Fibroblast of villous mesenchyme (primary cell): ENCODE measurements at places on chromosomes 1 and 21.
A peak's percentile ranks its signal among the peaks of the same experiment; 100 is the strongest.

DNA sequence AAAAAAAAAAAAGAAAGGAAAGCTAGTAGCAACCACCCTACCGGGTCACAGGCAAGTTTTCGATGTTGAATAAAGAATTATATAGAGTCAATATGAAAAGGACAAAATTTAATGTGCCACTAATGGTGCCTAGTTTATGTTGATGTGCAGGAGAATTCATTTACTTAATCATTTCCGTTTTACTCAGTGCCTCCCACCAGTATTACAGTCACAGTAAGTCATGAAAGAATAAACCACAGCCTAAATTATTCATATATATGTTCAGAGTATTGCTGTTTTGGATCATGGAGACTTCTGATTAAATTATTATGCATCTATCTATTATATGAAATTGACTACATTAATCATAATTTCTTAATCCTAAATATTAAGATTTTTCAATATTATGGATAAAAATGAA, 35.3 kb downstream of the FNBP1L start:
- no peak for DNase-seq

- DNase-seq, result no peak
Observed at GRCh38 chr1:224783006-224783651, 146.3 kb upstream of the DNAH14 start.

DNA sequence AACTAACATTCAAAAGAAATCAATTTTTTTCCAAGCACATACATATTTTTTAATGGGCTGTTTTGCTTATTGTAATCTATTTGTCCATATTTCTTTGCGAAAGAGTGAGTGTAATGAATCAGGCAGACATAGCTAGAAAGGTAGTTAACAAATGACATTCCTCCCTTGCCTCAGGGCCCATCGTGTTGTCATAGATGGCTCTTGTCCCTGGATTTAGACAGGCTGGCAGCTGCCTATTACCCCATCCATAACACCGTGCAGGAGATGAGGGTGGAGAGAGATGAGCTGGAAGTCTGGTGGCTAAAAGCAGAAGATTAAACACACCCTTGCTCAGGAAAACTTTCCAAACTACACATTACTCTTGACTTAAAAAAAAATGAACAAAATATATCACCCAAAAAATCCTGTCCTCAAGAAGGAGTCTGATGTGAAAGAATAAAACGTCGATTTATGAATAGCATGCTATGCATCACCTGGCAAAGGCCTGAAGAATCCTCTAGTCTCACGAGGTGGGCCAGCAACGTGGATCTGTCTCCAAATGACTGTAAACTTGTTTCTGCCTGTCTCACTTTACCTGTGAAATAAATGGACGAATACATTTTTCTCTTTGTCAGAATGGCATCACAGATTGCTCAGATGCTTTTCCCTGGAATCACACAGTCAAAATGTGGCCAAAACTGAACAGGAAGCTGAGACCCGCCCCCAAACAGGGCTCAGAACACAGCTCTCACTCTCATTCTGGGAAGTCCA, 55.7 kb downstream of the C21orf91 start:
- DNase-seq, result no peak

- DNase-seq, result peak; percentile 27
Observed at GRCh38 chr1:222798116-222798515, 16.7 kb upstream of the DISP1 start.

DNA sequence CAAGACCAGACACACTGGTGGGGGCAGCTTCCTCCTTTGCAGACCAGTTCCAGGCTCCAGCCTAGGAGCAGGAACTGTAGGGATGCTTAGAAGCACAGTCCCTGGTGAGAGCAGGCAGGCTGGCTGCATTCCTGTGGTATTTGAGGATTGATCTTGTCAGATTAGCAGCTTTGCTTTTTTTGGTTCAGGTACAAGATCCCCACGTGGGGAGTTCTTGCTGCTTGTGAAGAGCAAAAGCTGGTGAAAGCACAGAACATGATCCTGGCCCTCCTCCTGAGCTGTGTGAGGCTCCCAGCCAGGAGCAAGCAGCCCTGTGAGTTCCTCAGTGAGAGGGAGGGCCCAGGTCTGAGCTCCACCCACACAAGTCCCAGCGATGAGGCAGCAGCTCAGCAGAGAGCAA, 75.3 kb upstream of the ARTN start:
- peak; percentile 93 for DNase-seq

GRCh38 chr1:23475641-23476040, 8.3 kb downstream of the ASAP3 start:
- DNase-seq, result no peak

DNA sequence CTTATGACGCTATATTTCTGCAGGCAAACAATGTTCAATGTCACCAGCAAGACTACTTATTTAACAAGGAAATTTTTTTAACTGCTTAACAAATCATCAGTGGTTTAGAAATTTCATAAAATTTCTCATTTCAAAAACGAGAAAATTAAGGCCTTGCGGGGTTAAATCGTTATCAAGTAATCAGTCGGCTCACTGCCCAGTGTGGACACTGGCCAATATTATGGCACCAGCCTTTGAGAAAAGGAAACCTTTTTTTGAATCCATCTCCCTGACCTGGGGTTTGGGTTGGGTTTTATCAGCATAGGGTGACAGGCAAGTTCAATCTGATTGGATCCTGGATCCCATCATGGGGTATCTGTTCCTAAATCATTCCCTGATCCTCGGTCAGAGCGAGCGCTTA, 461.2 kb downstream of the SETD4 start:
- no peak for DNase-seq

GRCh38 chr1:60035921-60036320, 37.6 kb downstream of the C1orf87 start:
- DNase-seq, result no peak

- no peak for DNase-seq
Observed at GRCh38 chr1:231534703-231535159, 6.3 kb downstream of the TSNAX start.

- no peak for DNase-seq
Observed at GRCh38 chr1:55061000-55061705, 21.8 kb downstream of the PCSK9 start.

DNA sequence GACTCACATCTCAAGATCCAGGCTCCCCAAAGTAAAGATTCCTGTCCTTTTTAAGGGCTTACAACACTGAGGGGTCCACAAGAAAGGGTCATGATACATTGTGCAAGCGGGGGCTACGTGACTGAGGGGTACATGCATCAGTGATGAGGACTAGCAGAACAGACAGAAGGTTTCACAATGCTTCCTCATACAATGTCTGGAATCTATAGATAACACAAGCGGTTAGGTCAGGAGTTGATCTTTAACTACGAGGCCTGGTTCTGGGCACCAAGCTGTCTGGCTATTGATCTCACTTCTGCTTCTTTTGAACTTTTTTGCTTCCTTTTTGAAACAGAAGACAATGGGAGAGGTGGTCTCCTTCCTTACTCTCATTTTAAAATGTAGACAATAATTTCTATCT, 718.6 kb downstream of the AMY1C start:
- DNase-seq, result no peak

GRCh38 chr1:174189428-174190062, 30.2 kb downstream of the RABGAP1L start:
- no peak for DNase-seq

- no peak for DNase-seq
Observed at GRCh38 chr1:177092001-177092400, 72.5 kb downstream of the ASTN1 start.

GRCh38 chr1:21296509-21297354, 6.5 kb upstream of the ECE1 start:
- DNase-seq, result no peak

DNA sequence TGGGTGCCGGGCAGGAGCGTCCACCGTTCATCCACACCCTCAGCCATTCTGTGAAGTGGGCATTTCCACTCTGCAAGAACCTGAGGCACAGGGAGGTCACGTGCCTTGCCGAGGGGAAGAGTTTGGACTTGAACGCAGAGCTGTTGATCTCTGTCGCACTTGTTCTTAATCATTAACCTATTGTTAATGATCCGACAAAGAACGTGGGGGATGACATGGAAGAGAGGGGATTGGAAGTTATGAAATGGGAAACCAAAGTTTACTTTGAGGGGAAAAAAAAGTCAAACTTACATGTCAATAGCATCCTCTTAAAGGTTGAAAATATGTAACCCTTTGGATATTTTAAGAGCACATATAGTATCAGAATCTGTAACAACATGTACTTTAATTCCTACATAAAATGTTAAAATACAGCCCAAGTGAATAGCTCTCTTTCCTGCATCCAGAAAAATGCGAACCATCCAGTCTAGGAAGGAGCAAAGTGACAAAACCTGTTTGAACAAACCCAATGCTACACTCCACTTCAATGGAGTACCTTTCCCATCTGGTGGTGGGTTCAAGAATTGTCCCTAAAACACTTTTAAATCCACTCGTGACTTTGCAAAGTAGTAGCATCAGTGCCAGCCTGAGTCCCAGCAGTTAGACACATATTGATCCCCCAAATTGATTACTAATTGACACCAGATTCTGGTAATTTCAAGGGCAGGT, 75.5 kb downstream of the SETD4 start:
- no peak for DNase-seq

DNA sequence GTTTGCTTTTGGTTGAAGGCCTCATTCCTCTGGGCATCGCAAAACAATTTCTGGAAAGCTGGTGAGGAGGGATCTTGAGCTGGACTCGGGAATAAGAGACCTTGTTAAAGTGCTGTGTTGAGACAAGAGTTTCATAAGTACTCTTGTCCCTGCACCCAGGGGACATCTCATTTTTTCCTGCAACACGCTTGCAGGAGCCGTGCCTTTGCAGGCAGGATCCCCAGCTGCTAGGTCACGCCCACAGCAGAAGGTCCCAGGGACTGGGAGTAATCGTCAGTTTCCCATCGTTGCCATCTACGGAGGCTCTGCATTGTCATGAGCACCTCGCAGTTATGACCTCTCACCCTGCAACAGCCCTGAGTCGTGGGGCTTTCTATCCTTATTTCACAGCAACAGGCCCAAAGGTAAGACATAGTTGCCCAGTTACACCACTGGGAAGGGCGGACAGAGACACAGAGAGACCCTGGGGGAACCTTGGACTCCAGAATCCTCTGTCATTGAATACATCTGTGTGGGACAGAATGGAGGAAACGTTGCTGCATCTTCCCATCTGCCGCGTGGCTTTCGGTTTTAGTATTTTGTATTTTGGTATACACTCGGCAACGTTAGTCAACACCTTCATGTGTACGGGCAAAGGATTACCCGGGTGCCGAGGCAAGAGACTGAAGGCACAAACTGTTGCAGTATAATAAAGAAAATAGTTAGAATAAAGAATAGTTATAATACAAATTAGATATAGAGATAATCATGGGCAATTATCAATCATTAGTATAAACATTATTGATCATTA, 60.4 kb upstream of the DMRTB1 start:
- DNase-seq, result no peak

DNA sequence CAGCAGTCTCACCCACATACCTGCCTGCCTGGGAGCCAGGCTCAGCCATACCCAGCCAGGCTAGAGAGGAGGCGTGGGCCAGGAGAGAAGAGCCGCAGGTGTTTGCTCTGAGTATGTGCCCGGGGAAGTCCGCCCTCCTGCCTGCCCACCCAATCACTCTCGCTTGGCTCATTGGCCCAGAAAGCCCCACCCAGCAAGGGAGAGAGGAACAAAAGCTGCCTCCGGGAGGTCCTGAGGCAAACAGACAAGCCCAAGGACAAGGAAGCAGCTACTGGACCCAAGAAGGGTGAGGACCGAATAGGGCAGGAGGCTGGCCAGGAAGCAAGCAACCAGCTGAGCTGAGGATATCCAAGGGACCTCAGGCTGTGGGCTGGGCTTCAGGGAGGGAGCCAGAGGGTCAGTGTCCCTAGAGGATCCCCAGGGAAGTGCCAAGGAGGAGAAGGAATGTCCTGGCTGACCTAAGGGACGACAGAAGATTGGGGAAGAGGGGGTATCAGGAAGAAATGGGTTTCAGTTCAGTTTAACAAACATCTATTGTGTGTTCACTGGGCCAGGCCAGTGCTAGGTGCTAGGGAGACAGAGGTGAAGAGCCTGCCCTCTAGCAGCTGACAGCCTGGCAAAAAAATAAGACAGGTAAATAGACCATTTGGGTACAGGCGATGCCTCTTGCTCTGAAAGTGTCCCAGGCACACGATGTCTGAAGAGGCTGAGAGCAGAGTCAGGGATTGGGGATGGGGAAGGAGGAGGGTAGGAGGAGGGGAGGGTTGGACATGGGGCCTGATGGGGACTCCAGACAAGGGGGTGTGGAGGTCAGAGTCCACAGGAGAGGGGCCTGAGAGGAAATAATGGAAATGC, at the start of gene GJB4:
TSS of gene GJB4 (plus strand) at position 238 of the 855 bp plus-strand sequence. CDS start 1,515 bp downstream, outside the sequence.
- no peak for DNase-seq

- DNase-seq, result peak; percentile 80
Observed at GRCh38 chr1:185044981-185045813, at the start of gene RNF2. RNF2 (plus strand) TSS chr1:185045558; CDS start chr1:185087554, 41,996 bp downstream.

- DNase-seq, result peak; percentile 37
Observed at GRCh38 chr1:74504125-74504932, 8.1 kb downstream of the LRRC53 start.

DNA sequence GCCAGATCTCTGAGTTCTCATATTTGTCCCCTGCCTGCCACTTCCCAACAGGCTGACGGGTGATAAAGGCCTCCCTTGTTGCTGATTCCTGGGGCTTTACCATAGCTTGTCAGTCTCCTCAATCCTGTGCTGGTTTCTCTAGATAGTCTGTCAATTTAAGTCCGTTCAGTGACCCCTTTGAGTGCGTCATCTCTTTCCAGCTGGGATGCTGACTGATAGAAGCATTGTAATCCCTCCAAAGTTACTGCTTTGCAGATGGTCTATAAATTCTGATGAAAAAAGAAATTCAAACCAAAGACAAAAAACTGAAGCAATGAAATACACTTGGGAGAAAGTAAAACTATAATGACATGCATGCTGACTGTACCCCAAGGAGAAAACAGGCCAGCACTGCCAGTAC, 28.3 kb downstream of the RHOU start:
- DNase-seq, result no peak
